Activated naive CD4-positive, alpha-beta T cell treated with anti-CD3 and anti-CD28 coated beads for 36 hours (primary cell): ENCODE measurements at places on chromosomes 4 and X. TPM values are rescaled to one million over a fixed set of nuclear protein-coding genes. Genes with fewer than 3 reads are reported as not detected.
A peak's percentile ranks its signal among the peaks of the same experiment; 100 is the strongest.

Gene USP27X
- 1.9 TPM for total RNA-seq

GRCh38 chr4:16092682-16093319 is 9.0 kb upstream of the PROM1 start:
- no peak for DNase-seq

Gene SRPK3
- not detected for total RNA-seq

Gene POU3F4
- not detected for total RNA-seq

Gene GLRA3
- total RNA-seq: not detected

DNA sequence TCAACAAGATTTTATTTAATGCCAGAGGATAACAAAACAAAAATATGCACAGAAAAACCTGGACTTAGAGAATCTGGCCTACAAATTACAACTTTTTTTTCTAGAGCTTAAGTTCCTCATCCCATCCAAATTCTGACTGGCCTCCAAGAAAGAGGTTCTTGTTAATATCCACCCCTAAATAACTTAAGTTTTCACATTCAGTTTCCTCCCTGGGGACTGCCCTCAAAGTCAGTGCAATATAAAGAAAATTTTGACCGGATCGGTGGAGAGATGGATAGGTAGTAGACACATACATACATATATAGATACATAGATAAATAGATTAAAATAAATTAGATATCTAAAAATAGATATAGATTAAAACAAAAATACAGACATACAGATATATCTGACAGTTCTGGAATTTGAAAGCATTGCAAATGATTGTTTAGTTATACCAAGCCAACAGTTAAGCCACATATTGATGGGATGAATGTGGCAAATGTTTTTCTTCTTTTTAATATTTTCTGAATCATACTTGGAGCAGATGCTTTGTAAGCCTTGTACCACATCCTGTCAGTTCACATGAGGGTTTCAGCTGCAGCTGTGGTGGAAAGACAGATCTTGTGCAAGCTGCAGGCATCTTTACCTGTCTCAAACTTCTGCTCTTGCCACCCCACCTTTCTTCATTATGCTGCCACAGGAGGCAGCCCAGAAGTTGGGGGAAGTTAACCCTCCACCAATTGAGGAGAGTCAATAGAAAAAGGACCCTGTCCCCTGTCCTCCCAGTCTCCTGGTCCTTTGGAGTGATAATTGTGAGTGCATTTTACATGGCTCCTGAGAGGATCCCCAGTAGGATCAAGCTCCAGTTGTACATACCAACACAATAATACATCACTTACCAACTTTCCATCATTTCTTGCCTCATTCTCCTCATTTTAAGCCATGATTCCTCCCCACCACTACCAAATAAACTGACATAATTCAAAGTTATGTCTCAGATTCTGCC is 58.5 kb upstream of the PRDM8 start:
- DNase-seq: peak; percentile 82

- DNase-seq: no peak
Measured at GRCh38 chrX:96721354-96721753, 36.7 kb downstream of the DIAPH2 start.

Gene KCNIP4
- total RNA-seq: not detected

Gene ZMYM3
- 8.2 TPM for total RNA-seq

Gene NLGN3
- 0.60 TPM for total RNA-seq
